Stimulated activated CD4-positive, alpha-beta T cell treated with anti-CD3 and anti-CD28 coated beads, Interleukin-4, amount 100 ng/mL, for 4 hours (primary cell): ENCODE measurements at places on chromosomes 1 and 21.

- DNase-seq, result no peak
Observed at GRCh38 chr21:37551993-37552355, 185.4 kb downstream of the DYRK1A start.

DNA sequence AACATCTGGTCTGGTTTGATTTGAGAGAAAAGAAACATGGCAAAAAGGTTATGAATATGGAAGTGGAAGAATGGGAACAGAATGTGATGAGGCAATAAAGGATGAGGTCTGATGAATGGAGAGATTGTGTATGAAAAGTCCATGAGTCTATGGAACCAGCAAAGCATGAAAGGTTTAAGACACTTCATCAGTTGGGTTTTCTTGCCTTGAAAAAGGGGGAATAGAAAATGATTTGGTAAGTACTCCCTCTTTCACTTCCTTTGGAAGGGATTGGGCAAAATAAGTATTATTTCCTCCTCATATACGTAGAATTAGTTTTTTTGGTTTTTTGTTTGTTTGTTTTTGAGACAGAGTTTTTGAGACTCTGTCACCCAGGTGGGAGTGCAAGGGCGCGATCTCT is 155.8 kb downstream of the TRIM33 start:
- DNase-seq, result no peak

- no peak for DNase-seq
Observed at GRCh38 chr1:175679981-175680652, 63.3 kb downstream of the TNR start.

DNA sequence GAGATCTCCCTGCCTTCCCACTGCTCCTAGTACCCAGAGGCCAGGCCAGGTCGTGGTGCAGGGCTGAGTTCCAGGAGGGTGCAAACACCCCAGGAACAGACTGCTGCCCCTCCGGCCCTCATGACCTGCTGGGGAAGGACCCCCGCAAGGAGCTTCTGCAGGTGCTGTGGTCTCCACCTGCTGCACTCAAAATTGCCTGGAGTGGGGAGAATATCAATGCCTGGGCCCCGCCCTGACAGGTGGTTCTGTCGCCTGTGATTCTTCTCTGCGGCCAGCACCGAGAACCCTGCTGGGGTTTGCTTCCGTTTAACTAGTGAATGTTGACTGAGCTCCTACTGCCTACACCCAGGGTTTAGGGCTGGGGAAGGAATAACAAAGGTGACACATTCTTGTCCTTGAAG is 2.1 kb upstream of the TFF3 start:
- DNase-seq, result no peak

DNA sequence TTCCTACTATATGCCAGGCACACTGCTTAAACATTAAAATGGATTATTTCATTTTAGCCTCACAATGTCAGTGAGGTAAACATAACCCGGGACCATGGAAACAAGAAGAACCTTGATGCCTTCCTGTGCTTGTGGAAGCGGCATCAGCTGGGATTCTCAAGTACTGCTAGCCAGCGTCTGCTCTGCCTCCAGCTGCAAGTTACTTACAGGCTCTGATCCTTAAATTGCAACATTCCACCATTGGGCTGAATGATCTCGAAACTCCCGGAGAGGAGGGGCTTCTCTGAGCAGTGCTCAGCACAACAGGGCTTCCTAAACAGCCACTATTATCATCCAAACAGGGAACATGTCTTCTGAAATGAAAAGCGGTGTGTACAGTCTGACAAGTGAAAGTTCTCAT is 6.7 kb upstream of the MAN1C1 start:
- DNase-seq, result no peak
